ENCODE measurements at places on chromosomes 6 and 20. TPM values are rescaled to one million over a fixed set of nuclear protein-coding genes. Genes with fewer than 3 reads are reported as not detected.

The MOXD1 gene
- total RNA-seq = not detected

DNA sequence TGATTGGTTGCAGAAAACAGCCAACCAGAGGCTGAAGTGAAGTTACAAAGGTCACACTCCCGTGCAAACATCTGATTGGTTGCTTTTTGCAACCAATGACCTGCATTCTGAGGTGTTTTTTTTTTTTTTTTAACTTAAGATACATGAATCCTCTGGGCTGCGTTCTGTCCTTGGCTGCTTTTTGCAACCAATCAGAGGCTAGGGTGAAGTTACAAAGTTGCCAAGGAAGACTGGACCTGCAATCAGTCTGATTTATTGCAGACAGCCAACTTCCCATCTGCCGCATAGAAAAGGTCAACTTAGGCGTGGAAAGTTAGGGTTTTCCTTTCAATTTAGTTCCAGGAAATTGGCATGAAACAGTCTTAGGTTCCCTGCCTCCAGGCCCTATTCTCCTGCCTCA lies 292.9 kb downstream of the PLCB1 start:
- no peaks in the 10 kb centered on the region for H3K36me3 ChIP-seq
- no peak for DNase-seq
- H3K27ac ChIP-seq = no peak overlapping the region
- no peaks in the 10 kb centered on the region for H3K27me3 ChIP-seq
- peaks cover 3% of the 10 kb centered on the region for H3K4me1 ChIP-seq

DNA sequence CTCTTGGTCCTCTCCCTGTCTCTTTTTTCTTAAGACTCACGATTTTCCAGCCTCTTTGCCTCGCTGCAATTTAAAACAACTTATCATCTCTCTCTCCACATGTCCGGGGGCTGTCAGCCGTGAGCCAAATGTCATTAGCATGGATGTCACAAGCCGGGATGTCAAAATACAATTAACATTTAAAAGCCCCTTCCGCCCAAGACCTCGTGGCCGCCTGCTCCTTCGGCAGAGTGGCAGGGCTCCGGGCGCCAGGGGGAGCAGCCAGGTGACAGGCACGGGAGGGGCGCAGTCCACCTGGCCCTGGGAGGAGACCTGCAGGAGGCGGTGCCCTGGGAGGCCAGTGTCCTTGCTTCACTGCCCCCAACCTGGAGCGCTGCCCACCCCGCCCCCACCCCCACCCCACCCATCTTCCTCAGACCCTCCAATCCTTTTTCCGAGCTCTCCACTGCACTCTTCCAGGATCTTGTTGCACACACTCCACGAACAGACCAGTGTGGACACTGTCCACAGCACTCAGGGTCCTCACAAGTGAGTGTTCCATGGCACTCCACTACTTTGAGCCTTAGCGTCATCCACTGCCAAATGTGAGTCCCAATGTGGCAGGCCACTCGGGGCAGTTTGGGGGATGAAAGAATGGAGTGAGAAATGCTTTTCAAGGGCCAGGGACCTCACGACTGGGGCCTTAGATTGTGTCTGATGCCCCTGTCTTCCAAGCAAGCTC lies 5.6 kb upstream of the GRM4 start:
- no peak for DNase-seq
- H3K27me3 ChIP-seq = peaks cover 35% of the 10 kb centered on the region
- no peak overlapping the region for H3K27ac ChIP-seq

The PHACTR3 gene
- total RNA-seq = not detected

- DNase-seq = no peak
- no peak overlapping the region for H3K27ac ChIP-seq
These were observed 52.3 kb downstream of the SLC22A3 start for GRCh38 chr6:160400446-160400845.

- H3K27ac ChIP-seq = no peak overlapping the region
- no peak for DNase-seq
- no peak overlapping the region for H3K4me3 ChIP-seq
These were observed 219.7 kb downstream of the UNC5CL start for GRCh38 chr6:40819182-40819834.

DNA sequence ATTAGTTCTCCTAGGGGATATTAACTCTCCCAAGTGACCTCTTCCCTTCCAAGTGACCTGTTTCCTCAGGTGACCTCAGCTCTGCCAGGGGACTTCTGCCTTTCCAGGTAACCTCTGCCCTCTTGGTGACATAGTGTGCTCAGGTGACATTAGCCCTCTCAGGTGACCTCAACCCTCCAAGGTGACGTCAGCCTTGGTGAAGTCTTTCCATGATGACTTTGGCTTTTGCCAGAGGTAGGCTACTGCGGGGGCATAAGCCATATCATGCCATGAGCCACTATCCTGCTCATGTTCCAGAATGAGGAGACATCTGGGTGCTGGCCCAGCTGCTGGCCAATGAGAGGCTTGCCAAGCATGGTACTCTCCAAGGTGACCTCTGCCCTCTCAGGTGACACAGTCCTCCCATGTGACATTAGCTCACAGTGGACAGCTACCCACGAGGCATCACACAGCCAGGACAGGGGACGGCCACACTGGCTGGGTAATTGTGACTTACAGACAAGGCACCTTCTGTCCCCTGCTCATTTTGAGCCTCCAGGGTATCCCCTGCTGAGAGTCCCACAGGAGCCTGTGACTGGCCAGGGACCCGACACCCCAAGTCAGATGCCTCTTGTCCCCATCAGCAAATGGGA lies 31.1 kb downstream of the UBD start:
- no peaks in the 10 kb centered on the region for H3K4me1 ChIP-seq
- H3K4me3 ChIP-seq = no peak overlapping the region
- no peak overlapping the region for H3K27ac ChIP-seq
- DNase-seq = no peak
- no peaks in the 10 kb centered on the region for H3K27me3 ChIP-seq
